ENCODE measurements at places on chromosomes 6 and 20.

GRCh38 chr6:157841211-157841840 lies 18.3 kb downstream of the SNX9 start:
- DNase-seq, result no peak

DNA sequence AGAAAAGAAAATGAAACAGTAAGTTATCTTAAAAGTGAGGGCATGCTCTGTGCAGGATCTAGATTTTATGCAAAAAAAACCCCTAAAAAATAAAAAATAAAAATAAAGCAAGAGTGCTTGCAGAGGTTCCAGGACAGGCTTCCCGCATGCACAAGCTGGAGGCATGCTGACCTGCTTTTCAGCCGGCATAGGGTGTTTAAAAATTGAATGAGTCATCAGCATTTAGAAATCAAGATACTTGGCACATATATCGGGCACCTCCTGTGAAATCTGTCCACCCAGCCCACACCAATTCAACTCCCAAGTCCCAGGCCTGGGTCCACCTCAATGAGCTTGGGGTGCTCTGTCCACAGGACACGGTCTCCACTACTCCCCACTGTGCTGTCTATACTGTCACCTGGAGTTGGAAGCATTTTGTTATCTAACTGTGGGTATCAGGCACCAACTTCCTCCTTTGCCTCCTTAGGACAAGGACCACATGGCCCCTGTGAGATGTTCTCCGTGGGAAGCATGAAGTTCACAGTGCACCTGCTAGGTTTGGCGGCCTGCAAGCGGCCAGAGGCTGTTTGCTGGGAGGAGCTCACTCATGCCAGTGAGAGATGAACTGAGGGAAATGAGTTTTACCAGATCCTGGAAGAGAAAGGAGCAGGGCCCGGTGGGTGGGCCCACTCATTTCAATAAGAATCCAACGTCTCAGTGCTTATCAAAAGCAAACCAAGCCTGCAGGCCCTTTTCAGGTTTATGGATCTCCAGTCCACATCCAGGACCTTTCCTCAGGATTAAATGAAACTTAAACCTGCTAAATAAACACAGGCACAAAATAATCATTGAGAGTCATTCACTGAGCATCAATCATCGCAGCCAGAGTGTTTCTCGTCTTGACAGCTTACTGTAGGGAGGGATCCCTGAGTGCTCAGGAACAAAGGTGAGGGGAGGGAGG lies 121.1 kb downstream of the FOXA2 start:
- DNase-seq, result no peak

GRCh38 chr20:40958598-40958997 lies 70.0 kb upstream of the TOP1 start:
- no peak for DNase-seq

DNA sequence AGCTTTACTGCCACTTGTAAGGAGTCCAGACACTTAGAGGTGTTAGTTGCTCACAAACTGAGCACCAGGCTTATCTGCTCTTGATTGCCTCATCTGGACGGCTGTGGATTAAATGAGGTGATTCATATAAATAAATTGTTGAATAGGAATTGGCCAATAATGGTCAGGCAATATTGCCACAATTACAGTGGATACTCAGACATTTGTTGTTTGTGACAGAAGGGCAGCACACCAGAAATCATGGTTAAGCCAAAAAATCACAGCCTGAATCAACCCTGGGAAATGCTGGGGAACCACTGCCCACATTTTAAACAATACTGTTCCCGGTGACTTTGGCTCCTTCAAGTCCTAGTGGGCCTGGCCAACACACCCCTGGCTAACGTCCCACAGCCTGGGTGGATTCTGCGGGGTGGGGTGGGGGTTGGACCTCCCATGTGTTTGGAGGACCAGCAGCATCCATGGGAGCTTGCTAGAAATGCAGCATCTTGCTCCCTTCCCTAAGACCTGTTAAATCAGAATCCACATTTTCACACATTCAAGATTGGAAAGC lies 29.5 kb upstream of the SPDEF start:
- no peak for DNase-seq

- DNase-seq, result no peak
These were observed 26.6 kb upstream of the EDN3 start for GRCh38 chr20:59273739-59274357.

DNA sequence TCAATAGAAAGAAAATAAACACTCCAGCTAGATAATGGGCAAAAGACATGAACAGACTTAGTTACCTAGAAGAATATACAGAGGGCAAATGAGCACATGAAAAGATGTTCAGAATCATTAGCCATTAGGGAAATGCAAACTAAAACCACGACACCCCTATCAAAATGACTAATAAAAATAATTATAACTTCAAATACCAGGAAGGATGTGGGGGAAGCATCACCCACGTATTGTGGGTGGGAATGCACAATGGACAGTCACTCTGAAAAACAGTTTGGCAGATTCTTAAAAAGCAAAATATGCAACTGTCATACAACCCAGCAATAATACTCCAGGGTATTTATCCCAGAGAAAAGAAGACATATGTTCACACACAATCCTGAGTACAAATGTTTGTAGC lies 92.6 kb downstream of the DLL1 start:
- DNase-seq, result no peak

DNA sequence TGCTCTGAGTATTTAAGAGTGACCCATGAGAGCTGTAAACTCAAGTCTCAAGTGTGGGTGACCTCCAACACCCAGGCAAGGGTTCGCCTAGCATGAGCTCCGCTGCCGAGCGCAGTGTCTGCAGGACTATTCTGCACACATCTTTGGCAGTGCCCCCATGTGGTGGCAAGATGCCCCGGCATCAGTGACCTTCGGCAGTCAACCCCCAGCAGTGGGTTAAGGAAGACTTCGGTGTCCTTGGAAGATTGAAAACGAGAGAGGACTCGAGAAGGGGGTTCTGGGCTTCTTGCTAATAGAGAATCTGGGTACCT lies 43.1 kb downstream of the RBM38 start:
- no peak for DNase-seq

DNA sequence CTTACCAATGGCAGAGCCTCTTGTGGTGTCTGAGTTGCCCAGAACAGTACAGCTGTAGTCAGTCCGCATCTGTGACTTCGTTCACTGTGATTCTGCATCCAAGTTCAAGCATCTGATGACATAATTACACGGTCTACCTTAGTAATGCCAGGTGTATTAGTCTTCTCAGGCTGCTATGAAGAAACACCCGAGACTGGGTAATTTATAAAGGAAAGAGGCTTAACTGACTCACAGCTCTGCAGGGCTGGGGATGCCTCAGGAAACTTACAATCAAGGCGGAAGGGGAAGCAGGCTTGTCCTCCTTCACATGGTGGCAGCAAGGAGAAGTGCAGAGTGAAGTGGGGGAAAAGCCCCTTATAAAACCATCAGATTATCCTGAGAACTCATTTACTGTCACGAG lies 163.9 kb upstream of the SULF2 start:
- DNase-seq, result no peak

All from activated naive CD4-positive, alpha-beta T cell treated with Interleukin-2 at 50 U/mL for 16 hours (primary cell).